Fibroblast of the aortic adventitia (primary cell): ENCODE measurements at places on chromosomes 11 and 22. TPM values are rescaled to one million over a fixed set of nuclear protein-coding genes. Genes with fewer than 3 reads are reported as not detected.

The HOATZ gene
- total RNA-seq, result not detected in 2 replicates

The ANO1 gene
- 0.36 TPM in 1 of 2 replicates, not detected in the other for total RNA-seq

The CASP12 gene
- total RNA-seq, result 0.18 TPM in 1 of 2 replicates, not detected in the other

The C11orf65 gene
- 0.99 and 1.6 TPM in 2 replicates for total RNA-seq

The MMP27 gene
- total RNA-seq, result 0.18 TPM in 1 of 2 replicates, not detected in the other

The MMP13 gene
- not detected in 2 replicates for total RNA-seq

The OR8G5 gene
- total RNA-seq, result not detected in 2 replicates

The SERPING1 gene
- 64.9 and 77.0 TPM in 2 replicates for total RNA-seq

The LIF gene
- 0.57 and 6.2 TPM in 2 replicates for total RNA-seq

The KIF18A gene
- total RNA-seq, result 0.82 and 18.2 TPM in 2 replicates

The SCARF2 gene
- 11.8 and 42.9 TPM in 2 replicates for total RNA-seq

The SCUBE1 gene
- not detected in 2 replicates for total RNA-seq

The TMEM45B gene
- total RNA-seq, result not detected in 2 replicates

The ARHGAP20 gene
- 17.5 and 20.0 TPM in 2 replicates for total RNA-seq

The NDUFC2 gene
- total RNA-seq, result 91.9 and 103 TPM in 2 replicates

GRCh38 chr11:20310137-20310536 lies 53.4 kb upstream of the HTATIP2 start:
- no peak for DNase-seq

GRCh38 chr11:117281159-117281558 lies 10.0 kb upstream of the BACE1-AS start:
- peak; percentile 99 for DNase-seq

- no peak for DNase-seq
These were observed 592.5 kb upstream of the B3GAT1 start for GRCh38 chr11:135004495-135004894.

- DNase-seq, result peak; percentile 59
These were observed 27.5 kb upstream of the PLAAT3 start for GRCh38 chr11:63641727-63642126.

DNA sequence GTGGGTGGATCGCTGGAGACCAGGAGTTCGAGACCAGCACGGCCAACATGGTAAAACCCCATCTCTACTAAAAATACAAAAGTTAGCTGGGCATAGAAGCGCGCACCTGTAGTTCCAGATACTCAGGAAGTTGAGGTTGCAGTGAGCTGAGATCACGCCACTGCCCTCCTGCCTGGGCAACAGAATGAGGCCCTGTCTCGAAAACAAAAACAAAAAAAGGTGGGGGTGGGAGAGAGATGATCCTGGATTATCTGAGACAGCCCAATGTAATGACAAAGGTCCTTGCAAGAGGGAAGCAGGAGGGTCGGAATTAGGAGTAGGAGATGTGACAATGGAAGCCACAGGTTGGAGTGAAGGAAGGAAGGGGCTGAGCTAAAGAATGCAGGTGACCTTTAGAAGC lies 87.6 kb upstream of the APOA1 start:
- DNase-seq, result no peak

- no peak for DNase-seq
These were observed 121.1 kb downstream of the KCNC1 start for GRCh38 chr11:17855531-17856290.

DNA sequence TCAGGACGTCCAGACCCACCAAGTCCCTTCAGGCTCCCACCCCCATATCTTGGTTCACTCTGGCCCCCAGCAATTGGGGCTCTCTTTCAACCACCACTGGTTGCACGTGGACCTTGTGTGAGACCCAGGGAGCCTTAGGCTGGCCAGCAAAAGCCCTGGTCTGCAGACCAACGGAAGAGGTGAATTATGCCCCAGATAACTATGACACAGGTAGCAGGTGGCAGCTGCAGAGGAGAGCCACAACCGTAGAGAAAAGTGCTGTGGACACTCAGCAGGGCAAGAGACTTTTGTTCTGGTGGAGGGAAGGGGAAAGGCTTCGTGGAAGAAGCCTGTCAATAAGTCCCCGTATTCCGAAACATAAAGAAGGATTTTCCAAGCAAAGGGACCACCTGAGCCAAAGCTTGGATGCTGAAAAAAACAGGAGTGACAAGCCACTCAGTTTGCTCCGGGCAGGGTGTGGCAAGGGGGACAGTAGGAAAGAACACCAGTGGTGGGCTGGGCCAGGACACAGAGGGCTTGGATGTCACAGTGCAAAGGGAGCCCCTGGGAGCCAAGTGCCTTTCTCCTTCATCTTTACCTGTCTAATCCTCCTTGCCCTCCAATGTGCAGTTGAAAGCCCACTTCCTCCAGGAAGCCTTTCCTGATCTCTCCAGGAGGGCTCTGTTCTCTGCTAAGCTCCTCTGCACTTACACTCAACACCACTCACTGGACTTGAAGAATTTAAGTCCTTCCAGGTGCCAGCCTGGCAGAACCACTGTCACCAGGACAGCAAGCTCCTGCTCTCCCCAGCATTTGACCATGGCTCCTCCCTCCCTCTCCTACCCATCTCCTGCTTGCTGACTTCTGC lies 264.7 kb downstream of the BUD13 start:
- no peak for DNase-seq

GRCh38 chr22:24146194-24146616 lies 35.1 kb upstream of the SUSD2 start:
- peak; percentile 80 for DNase-seq

- DNase-seq, result no peak
These were observed 112.5 kb upstream of the ANO3 start for GRCh38 chr11:26219183-26220117.

GRCh38 chr11:3617990-3618389 lies 23.8 kb downstream of the ART5 start:
- no peak for DNase-seq

GRCh38 chr11:119795231-119795630 lies 66.2 kb upstream of the NECTIN1 start:
- peak; percentile 77 for DNase-seq

GRCh38 chr11:70675697-70676374 lies 277.5 kb downstream of the CTTN start:
- no peak for DNase-seq

DNA sequence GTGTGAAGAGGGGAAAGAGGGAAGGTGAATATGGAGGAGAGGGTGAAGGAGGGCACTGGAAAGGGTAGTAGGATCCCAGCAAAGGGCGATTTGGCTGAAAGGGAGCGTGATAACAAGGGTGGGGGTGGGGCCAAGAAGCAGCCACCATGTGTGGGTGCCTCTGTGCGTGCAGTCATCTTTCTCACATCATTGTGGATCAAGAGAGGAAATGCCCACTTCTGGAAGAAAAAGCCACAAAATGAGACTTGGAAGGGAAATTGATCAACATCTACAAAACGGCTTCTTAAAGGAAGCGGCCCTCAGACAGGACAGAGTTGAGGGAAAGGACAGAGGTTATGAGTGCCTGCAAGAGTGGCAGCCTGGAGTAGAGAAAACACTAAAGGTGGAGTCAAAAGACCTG lies 1.2 kb upstream of the CXCR5 start:
- DNase-seq, result no peak

GRCh38 chr11:128310676-128311445 lies 276.5 kb downstream of the ETS1 start:
- DNase-seq, result no peak

DNA sequence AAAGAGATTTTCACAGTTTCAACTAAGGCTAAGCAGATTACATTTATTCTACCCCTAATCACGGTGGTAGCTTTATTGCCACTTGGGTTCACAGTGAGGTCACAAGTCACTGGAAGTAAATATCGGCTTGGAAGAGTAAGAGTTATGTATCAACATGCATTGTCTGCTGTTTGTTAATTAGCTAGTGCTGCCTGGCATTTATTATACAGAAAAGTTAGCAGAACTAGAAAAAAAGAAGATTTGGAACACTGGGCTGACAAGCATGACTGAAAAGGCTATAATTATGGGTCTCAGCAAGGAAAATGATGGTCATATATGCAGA lies 13.7 kb upstream of the RAB38 start:
- no peak for DNase-seq

- no peak for DNase-seq
These were observed 27.8 kb downstream of the FAM118A start for GRCh38 chr22:45337536-45337935.

DNA sequence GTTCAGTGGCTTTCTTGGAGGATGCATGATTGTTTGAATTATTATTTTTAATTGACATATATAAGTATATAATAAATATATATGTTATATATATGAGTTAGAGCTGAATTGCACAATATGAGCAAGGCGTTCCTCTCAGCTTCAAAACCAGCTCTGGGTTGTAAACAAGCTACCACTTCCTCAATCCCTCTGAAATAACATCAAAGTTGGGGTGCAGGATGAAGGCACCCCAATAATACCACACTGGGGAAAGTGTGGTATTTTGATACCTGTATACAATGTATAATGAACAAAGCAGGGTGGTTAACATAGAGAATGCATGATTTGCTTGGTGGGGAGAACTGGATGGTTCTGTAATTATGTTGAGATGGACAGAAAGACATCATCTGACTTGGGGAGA lies 1.7 kb upstream of the SORL1 start:
- no peak for DNase-seq

DNA sequence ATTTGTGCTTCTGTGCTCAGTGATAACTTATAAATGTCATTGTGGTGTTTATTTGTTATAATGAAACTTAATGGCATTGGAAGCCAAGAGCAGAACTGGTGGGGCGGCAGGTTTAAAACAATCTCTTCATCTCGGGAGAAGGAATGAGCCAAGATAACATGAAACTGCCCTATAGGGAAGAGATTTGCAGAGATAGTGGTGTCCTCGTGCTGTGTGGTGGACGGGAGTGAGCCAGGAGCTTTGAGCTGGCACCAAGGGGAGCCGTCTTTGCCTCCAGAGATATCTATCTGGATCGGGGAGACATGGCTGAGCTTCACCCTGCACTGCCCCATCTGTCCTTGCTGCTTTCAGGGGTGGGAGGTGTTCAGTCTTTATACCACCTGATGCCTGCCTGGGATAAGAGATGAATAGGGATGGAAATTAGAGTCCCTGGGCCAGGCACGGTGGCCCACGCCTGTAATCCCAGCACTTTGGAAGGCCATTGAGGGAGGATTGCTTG lies 189.6 kb downstream of the ST3GAL4 start:
- no peak for DNase-seq

DNA sequence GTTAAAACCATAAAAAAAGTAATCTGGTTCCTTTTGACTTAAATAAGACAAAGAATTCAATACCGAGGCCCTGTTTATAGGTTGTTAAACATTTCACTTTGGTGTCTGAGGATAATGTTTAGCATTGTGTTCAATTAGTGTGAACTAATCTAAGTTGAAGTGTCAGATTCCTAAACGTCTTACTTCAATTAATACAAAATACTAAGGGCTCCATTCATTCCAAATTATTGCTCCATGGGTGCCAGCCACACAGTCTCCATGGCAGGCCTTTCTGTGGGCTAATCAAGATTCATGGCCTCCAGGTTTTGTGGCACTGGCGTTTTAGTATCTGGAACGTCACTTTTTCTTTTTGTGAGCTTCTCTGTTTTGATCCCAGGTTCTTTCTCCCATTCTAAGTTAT lies 89.4 kb downstream of the TMEM135 start:
- no peak for DNase-seq

GRCh38 chr11:80315200-80315599 lies 874.4 kb upstream of the TENM4 start:
- DNase-seq, result no peak

DNA sequence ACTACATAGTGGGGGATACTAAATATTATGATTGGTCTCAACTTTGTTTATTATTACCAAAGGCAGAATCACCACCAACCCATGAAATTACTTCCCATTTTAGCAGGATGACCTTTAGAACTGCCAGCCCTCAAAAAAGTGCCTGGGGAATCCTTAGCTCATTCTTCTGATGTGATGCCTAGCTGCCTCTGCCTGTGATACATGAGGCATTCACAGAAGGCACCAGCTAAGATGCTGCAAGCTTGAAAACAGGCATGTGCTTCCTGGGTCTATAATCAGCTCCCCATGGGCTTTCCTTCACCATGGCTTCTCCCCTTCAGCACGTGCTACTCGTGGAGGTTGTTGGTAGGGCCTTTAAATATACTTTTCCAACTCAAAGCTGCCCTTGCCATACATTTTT lies 50.4 kb upstream of the ARHGAP20 start:
- DNase-seq, result peak; percentile 30

GRCh38 chr11:15519124-15519791 lies 404.5 kb downstream of the INSC start:
- DNase-seq, result no peak

- no peak for DNase-seq
These were observed 28.1 kb upstream of the LRRC10B start for GRCh38 chr11:61480261-61480993.

GRCh38 chr11:128323381-128323780 lies 264.0 kb downstream of the ETS1 start:
- DNase-seq, result peak; percentile 37

GRCh38 chr22:24688256-24688655 lies 85.3 kb downstream of the GGT1 start:
- DNase-seq, result no peak

GRCh38 chr22:42156121-42156520 lies 25.5 kb upstream of the CYP2D6 start:
- no peak for DNase-seq

DNA sequence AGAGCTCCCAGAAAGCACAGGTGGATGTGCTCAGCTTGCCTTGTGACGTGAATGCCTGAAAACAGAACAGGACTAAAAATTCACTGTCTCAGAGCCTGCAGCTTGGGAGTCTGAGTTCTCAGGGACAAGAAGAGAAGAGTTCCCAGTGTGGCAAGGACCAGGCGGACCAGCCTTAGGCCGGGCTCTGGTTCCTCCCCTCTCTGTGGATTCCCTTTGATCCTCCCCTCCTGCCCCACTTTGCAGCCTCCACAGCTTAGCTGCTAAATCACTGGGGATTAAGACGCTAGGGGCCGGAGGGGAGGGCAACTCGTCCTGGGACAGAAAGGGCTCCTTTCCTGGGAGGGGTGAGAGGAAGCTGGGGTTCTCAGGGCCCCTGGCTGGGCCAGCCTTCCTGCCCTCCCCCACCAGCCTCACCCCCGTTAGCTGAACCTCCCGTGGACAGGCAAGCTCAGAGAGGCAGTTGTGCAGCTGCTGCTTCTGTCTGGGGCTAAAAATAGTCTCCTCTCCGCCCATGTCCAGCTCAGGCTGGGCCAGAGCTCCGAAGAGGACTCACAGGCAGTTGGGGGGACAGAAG lies 29.9 kb upstream of the JAM3 start:
- DNase-seq, result no peak

DNA sequence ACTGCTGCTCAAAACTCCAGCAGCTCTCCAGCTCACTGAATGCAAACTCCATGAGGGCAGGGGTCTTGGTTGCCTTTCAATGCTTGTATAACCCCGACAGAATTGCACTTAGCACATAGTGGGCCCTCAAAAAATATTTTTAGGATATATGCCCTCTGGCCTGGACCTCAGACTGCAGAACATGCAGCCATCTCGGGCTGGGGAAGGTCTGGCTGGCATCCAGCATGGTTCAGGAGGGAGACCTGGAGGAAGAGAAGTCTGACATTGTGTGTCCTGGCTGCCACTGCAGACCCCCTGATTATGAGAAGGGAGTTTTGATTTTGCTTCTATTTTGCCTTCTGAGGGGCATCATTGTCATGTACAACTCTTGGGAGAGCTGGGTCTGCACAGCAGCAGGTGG lies 109.5 kb upstream of the PARVA start:
- DNase-seq, result no peak
